Activated naive CD4-positive, alpha-beta T cell (primary cell): ENCODE measurements at places on chromosomes 7 and 10.

- DNase-seq, result no peak
Observed at GRCh38 chr7:124781907-124782734, 16.5 kb upstream of the GPR37 start.

DNA sequence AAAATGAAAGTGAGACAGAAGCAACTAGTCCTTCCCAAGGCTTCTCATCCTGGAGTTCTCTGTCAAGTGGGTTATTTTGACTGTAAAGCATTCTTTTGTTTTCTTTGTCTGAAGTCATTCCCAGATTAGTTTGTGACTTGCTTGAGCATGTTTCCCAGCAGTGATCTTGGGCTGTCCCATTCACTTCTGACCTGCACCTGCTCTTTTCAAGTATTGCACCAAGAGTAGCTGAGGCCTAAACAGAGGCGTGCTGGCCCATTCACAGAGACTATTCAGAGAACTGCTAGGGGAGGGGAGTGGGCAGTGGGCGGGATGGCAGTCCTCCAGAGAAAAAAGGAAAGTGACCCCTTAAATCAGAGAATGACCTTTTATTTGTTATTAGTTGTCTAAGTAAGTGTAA lies 61.3 kb downstream of the CACNA2D1 start:
- no peak for DNase-seq

- DNase-seq, result no peak
Observed at GRCh38 chr7:76066716-76067503, 19.0 kb downstream of the MDH2 start.

DNA sequence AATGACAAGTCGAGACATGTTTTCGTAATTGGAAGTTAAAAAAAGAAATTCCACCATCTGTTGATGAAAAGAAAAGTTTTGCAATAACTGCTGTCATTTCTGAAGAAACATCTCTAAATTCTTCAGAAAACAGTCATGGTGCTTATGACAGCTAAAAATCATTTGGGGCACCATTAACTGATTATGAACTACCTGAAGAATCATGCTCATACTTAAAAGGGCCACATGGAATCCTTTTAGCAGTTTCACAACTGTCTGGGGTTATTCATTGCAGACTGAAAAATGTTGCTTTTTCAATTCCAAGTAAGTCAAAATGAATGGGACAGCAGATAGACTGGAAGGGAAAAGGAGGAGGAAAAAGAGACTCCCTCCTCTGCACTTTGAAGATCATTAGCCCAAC lies 134.2 kb downstream of the CHN2 start:
- DNase-seq, result no peak

- no peak for DNase-seq
Observed at GRCh38 chr7:36015733-36016132, 137.3 kb upstream of the EEPD1 start.

GRCh38 chr7:148155000-148155399 lies 435.6 kb upstream of the C7orf33 start:
- no peak for DNase-seq

DNA sequence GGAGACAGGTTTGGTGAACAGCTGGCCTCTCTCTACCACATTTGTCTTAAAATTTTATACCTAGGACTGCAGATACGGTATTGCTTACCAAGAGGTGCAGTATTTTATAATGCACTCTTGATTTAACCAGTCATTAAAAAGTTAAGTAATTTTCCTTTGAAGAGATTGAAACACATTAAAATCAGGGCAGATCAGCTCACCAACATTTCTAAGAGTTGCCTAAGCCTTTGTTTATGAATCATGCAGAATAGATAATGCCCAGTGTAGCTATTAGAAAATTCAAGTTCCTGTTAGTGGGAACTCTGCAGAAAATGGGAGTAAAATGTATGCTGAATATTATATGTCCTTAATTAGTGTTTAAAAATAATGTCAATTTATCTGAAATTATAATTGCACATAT lies 140.2 kb upstream of the PRPS1L1 start:
- no peak for DNase-seq

DNA sequence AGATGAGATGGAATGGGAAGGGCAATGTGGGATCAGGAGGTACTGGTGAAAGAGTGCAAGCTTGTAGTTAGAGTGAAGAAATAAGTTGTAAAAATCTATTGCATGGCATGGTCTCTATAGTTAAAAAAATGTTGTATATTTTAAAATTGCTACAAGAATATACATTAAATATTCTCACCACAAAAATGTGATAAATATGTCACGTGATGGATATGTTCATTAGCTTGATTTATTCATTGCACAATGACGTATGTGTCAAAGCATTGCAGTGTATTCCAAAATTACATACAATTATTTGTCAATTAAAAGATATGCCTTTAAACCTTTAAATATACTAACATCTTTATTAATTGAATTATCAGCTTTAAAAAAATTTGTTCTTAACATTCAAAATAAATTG lies 1607.1 kb downstream of the REEP3 start:
- no peak for DNase-seq

DNA sequence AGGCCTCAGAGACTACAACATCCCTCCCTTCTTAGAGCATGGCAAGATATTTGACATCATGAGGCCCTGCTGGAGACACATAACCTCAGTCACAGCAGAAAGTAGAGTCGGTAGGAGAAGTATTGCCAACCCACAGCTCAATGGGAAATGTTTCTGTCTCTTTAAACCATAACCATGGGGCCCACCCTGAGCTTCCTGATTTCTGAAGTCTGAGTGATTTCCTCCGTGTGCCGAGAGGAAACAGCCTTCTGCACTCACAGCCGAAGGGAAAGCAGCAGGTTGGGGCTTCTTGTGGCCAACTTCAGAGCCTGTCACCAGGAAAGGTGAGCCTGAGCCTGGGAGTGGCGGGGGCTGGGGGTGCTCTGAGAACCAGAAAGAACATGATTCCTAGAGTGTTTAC lies at the start of gene GIMAP1:
Gene GIMAP1 (plus strand): TSS at position 246 of the 400 bp plus-strand sequence. CDS start 2,435 bp downstream, outside the sequence.
- no peak for DNase-seq

- no peak for DNase-seq
Observed at GRCh38 chr7:156279635-156280034, 360.9 kb upstream of the RNF32 start.

GRCh38 chr7:39624935-39625694 lies 1.7 kb downstream of the RALA start:
- DNase-seq, result no peak

GRCh38 chr7:71665716-71666115 lies 533.8 kb downstream of the GALNT17 start:
- DNase-seq, result no peak
